ENCODE measurements at places on chromosomes 4 and X. TPM values are rescaled to one million over a fixed set of nuclear protein-coding genes. Genes with fewer than 3 reads are reported as not detected.

DNA sequence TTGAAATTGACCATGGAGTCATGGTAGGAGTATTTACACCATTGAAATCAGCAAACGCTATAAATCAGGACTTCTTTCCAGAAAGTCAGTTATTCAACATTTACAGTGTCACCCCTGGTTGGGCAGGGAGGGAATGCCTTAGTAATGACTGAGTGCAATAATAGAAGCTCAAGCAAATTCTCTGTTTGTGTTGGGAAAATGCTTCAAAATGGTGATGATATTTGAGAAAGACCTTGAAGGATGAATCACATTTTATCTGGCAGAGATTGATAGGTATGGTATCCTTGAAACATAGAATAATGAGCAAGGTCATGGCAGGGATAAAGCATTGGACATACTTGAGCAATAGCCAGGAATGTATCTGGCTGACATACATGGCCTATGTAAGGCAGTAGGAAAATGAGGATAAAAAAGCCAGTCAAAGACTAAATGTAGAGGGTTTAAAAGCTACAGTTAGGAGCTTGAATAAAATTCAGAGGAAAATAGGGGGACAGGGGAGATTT lies 248.7 kb downstream of the FMR1NB start:
- no peak for DNase-seq

- peak; percentile 31 for DNase-seq
Measured at GRCh38 chr4:173528378-173529321, 1.4 kb downstream of the HAND2 start.

GRCh38 chr4:8552024-8552423 lies 28.2 kb upstream of the GPR78 start:
- no peak for DNase-seq

DNA sequence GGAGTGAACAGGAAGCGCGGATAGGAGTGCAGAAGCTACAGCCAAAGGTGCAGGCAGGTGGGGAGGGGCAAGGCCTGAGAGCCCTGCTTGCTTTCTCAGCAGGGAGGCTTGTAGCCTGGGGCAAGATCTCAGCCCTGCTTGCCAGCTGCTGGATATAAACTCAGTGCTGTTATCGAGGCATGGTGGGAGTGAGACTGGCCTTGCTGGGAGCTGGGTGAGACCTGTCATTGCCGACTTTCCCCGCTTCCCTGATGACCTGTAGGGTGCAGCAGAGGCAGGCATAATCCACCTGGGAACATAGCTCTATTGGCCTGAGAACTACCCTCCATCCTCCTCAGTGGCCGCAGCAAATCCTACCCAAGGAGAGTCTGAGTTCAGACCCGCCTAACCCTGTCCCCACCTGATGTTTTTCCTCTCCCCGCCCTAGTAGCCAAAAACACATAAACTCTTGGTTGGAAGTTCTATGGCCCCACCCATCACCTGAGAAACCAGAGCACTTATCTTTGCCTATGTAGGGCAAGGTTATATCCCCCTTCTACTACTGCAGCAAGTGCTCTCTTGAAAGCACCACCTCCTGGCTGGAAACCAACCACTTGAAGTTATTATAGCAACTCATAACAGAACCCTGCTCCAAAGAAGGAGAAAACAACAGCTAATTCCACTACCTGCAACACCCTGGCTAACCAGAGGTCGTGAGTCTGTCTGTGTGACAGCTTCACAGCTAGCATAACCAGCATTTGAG lies 80.7 kb downstream of the FHIP1A start:
- no peak for DNase-seq

GRCh38 chr4:20311856-20312255 lies 60.2 kb downstream of the SLIT2 start:
- no peak for DNase-seq

DNA sequence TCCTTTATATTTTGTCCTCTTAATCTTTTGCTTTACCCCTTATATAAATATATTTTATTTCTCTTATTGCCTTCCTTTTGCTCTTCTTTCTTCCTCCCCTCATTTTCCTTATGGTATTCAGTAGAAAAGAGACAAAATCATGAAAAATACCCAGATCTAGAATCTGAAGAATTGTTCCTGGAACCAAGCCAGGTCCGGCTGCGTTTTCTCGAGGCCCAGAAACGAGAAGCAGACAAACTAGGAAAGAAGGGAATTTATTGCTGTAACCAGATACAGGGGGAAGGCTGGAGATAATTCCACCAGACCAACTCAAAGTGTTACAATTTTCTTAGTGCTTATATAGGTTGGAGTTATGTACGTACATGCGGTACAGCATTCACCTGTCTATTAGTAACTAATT lies 328.7 kb downstream of the GABRG1 start:
- DNase-seq = no peak

GRCh38 chrX:1274786-1275185 lies 6.2 kb downstream of the CSF2RA start:
- DNase-seq = no peak

DNA sequence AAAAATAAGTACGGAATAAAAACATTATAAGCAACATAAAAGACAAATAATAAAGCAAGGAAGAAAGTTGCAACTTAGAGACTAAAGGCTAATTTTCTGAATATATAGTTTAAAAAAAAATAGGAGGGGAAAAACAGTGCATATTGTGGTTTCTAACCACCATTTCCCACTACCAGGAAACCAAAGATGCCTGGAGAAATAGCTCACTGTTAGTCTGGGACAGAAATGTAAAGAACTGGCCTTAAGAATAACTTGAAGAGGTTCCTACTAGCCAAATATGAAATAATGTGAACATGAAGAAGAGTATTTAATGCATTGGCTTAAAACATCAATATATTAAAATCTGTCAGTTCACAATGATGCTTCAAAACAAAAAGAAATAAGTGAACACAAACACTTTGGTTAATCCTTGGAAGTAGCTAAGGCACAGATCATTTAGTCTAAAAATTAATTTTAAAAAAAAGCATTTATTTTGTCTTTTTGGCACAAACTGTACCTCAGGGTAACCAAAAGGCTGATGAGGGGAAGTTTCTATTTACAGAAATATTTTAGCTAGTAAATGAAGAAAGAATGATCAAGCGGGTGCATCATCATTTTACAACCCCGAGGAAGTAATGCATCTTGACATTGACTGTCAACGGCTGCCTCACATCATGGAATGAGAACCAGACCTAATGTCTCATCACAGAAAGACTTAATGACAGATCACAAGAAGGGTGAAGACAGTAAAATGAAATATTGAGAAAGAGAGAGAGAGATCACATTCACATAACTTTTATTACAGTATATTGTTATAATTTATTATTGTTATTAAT lies 297.2 kb upstream of the LDB2 start:
- DNase-seq = no peak

DNA sequence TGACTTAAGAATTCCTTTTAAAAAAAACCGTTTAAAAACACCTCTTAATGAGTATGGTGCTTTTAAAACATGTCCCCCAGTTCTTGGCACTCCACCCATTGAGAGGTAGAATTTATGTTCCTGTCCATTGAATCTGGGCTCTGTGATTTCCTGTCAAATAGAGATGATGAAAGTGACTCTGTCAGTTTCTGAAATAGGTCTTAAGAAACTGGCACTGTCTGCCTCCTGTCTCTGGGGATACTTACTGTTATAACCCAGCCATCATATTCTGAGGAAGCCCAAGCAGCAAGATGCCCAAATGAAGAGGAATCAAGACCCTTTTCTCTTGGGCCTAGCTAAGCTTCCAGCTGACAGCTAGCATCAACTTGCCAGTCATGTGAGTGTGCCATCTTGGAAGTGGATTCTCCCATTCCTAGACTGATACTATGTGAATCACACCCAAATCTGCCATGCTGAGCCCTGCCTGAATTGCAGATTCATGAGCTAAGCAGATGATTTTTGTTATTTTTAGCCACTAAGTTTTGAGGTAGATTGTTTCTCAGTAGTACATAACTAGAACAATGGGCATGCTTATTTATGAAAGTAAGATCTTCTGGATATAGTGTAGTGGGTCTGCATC lies 22.8 kb downstream of the C4orf54 start:
- no peak for DNase-seq

- no peak for DNase-seq
Measured at GRCh38 chr4:45358573-45359506, 632.5 kb upstream of the GNPDA2 start.

- no peak for DNase-seq
Measured at GRCh38 chr4:91198951-91199350, 1071.8 kb downstream of the CCSER1 start.

DNA sequence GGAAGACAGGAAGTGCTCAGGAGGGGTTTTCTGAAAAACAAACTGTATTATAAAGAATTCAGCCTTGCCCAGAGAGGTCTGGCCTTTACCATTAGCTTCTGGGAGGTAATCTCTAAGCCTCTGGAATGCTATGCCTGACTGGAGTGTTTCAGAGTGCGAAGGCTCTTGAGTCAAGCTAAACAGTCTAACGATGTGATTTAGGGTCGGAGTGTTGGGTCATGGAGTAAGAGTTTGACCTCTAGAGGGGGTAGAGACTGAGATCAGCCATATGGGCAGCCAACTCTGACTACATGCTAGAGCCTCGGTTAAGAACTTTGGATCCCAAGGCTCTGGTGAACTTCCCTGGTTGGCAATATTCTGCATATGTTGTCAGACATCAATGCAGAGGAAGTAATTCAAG lies 15.0 kb downstream of the BOD1L1 start:
- DNase-seq = no peak

GRCh38 chr4:182740256-182740655 lies 176.9 kb downstream of the DCTD start:
- no peak for DNase-seq

Gene CACNA1F
- total RNA-seq = 0.19 TPM

Gene ADH1A
- total RNA-seq = not detected

Gene ARL9
- 0.55 TPM for total RNA-seq

Gene SLITRK4
- not detected for total RNA-seq

Gene MID1
- 0.33 TPM for total RNA-seq

Gene HSFX4
- not detected for total RNA-seq

Gene MSMO1
- 56.7 TPM for total RNA-seq

Gene HTN1
- total RNA-seq = not detected

Gene RGN
- total RNA-seq = not detected

Gene GAGE13
- not detected for total RNA-seq
